ENCODE measurements at places on chromosomes 7 and 10.

DNA sequence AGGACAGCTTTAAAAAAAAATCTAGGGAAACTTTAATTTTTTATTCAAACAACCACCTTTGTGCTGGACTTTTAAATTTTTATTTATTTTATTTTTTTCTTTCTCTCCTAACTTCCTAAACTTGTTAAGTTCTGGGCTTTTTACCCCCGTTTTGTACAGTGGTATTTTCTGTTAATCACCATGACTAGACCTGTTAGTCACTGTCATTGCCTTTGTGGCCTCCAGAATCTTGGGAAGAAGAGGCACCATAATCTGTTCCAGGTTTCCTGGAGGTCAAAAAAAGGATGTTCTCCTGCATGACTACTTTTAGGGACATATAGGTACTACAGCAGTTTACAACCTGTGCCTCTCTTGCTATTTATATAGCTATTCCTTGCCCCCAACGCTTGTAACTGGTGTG, 31.1 kb upstream of the DDX50 start:
- DNase-seq: no peak

DNA sequence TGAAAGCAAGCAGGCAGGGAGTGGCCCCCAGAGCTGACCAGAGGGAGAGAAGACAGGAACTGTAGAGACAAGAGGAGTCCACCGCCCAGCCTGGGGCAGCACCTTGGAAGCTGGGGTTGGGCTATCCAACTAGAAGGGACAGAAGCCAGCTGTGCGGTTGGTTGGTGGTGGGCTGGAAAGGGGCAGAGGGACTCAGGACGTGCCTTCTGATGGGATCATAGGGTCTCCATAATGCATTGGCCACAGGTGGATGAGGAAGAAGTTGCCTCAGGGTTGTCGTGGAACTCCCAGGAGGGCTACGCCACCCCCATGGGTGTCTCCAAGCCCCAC, 114.0 kb upstream of the RET start:
- no peak for DNase-seq

GRCh38 chr10:24642921-24643678, 80.6 kb downstream of the ARHGAP21 start:
- DNase-seq: peak; percentile 54

DNA sequence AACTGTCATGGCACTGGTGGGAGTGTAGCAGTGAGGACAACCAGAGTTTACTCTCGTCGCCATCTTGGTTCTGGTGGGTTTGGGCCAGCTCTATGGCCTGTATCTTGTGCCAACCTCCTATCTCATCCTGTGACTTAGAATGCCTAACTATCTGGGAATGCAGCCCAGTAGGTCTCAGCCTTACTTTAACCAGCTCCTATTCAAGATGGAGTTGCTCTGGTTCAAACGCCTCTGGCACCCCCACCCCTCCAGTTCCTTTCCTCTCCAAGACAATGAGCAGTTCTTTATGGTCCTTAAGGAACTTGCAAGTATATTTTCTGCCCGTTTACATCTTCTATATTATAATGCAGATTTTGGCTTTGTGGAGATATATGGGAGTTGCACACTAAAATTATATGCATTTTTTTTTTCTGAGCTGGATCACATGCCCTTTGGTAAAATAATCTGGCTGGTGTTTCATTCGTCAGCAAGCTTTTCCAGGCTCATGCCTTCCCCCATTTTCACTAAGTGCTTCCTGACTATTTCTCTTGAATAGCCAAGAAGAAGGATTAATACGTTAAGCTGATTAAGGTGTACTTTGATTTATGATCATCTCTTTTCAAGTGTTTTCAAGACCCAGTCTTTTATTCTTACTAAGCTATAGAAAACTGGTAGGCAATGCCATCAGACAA, 11.2 kb upstream of the WIPF3 start:
- DNase-seq: no peak

Measured in CD4-positive, alpha-beta memory T cell (primary cell).